Stimulated activated CD4-positive, alpha-beta T cell treated with anti-CD3 and anti-CD28 coated beads, Interleukin-4, amount 100 ng/mL, for 48 hours (primary cell): ENCODE measurements at places on chromosomes 12 and 14.

GRCh38 chr14:87323191-87323590 is 669.8 kb downstream of the GALC start:
- no peak for DNase-seq

DNA sequence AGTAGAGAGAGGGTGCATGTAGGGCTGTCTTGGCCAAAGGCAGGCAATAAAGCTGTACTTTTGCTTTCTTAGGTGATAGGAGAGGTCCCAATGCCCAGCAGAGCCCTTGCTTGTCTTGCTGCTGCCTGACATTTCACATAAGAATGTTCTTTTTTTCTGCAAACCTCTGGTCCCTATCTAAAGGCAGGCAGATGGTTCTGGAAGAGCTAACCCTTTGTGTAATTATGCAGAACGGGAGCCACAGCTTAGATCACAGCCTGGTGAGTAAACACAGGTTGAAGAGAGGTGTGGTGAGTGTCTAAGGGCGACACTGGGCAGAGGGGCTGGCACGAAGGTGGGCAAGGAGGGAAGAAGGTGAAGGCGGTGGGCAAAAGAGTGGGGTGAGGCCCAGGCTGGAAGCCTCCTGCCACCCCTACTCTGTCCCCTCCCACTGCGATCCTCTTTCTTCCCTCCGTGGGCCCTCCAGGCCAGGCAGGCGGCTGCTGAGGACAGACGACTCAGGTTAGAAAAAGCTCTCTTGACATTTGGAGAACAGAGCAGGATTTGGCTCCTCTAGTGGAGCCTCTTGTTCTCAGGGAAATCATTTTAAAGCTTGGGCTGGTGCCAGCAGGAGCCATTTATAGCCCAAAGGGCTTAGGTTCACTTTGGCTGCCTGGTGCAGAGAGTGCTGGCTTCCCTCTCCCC is 42.8 kb downstream of the PRMT8 start:
- DNase-seq, result no peak

DNA sequence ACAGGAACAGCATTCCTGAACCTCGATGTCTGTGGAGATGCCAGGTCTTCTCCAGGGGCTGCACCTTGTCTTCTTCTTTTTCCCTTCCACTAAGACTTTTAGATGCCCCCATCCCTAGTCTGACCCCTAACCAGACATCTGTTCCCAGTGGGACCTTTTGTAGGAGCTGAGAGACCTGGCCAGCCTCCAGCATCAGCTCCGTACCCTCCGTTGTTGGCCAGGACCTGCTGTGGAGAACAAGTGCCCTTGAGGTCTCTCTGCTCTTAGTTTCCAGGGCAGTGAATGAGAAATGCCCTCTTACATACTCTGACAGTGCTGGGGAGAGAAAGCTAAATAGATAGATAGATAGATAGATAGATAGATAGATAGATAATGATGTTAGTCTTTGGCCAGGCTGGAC is 16.8 kb upstream of the SDR39U1 start:
- DNase-seq, result no peak

GRCh38 chr14:61051051-61051450 is 70.0 kb downstream of the SLC38A6 start:
- no peak for DNase-seq

GRCh38 chr12:62625228-62625627 is 158.6 kb downstream of the MON2 start:
- no peak for DNase-seq

DNA sequence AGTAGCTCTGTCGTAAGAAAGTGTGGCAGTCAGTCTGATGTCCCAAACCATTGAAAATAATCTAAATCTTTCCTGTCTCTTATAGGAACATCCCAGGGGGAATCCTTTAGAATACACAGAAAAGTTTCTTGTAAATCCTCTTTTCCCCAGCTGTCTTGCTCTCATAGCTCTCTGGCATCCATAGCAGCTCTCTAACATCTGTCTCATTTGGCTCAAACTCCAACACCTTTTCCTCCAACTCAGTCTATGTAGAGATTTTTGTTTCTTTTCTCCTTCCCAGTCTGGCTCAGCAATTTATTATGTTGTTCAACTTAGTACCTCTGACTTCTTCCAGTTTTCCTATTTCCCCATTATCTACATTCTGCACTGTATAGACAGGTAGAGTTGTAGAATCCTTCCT is 84.4 kb upstream of the NEDD1 start:
- DNase-seq, result no peak

DNA sequence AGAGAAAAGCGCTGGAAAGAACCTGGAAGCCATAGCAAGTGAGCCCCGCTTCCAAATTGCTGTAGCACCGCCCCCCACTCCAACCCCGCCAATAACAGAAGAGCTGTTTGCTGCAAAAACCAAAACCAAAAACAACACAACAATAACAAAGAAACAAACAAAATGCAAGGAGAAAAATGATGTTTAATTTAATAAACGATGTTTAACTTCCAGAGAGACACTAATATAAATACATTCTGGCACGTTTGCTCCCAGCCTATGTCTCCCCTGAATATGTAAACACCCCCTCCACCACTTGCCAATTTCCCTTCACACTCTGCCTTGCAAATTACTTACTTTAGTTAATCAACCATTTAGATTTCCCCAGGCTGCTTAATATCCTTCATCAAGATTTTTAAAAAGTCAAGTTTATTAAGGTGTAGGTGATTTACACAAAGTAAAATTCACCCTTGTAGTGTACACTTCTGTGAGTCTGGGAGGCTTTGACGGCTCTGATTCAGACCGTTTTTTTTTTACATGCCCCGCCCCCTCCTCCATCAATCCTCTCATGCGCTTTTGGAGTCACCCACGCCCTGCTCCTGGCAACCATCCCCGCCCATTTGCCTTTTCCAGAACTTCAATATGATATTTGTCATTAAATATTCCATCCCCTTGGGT is 482 bp upstream of the IFI27L2 start:
- peak; percentile 12 for DNase-seq

- no peak for DNase-seq
Observed at GRCh38 chr12:132450418-132451171, 39.4 kb upstream of the FBRSL1 start.

- DNase-seq, result no peak
Observed at GRCh38 chr12:38823314-38823713, 82.1 kb downstream of the CPNE8 start.

DNA sequence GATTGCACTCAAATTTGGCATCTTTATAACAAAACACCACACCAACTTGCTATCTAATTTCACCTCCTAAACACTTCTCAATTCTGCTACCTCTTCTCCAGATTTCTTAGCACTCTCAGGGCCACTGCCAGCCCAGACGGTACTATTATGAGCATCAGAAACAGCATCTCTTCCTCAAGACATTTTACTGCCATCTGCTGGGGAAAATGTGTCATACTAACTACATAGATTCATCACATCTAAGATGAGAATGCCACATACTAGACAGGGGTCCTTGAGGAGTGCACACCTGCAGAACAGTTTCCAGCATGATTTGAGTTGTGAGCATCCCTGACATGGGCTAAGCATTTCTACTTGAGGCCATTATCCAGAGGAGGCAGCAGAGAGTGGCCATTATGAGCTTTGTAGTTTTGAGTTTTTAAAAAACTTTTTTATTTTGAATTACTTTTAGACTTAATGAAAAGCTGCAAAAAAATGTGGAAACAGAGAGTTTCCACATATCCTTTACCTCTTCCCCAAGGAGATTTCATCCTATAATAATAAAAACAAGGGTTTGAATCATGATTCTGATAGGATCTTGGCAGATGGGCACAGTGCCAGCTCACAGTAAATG is 15.1 kb upstream of the GRIP1 start:
- DNase-seq, result no peak

- DNase-seq, result no peak
Observed at GRCh38 chr12:16166563-16167470, 110.7 kb downstream of the SLC15A5 start.
